Fibroblast of skin of left quadriceps (primary cell): ENCODE measurements at places on chromosomes 11 and 22.

DNA sequence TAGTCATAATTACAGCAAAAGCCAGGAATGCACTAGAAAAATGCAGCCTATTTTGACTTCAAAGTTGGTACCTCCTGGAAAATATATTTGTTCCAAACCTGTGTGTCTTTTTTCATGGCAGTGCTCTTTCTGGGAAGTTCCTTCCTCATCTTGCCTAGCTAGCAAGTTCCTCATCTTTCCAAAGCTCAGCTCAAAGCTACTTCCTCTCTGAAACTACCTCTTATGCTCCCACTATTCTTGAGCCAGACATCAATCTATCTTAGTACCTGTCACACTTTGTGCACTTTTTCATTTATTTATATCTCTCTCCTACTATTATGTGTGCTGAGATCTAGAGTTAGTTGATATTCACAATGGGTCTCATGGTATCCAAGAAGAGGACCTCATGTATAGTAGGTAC is 191.6 kb upstream of the CCDC90B start:
- no peak for DNase-seq

DNA sequence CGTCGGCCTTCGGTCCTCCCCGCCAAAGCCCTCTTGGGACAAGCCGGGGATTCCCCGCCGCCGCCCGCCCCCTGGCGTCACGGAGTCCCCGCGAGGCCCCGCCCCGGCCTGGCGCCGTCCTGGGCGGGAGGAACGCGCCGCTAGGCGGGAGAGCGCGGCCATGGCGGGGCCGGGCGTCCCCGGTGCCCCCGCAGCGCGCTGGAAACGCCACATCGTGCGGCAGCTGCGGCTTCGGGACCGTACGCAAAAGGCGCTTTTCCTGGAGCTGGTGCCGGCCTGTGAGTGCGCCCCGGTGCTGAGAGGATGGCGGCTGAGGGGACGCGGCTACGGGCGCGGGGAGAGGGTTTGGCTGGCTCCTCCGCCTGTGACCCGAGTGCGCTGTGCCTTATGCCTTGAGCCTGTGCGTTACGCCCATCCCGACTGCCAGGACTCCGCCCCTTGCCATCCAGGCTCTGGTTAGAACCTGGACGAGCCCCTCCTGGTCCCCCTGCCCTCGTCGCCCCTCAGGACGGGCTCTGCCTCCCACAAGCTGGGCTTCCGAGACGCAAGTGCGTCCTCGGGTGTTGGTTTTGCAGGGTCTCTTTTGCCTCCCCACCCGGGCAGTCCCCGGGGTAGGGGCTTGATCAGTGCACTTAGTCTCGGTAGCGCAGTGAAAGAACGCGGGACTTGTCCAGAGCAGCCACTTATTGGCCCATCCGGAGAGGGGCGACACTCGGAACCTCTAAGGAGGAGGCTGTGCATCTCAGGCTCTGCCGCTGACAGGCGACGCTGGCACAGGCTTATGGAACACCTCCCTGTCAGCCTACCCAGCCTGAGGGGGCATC is at the start of gene ATG16L2:
TSS of gene ATG16L2 (plus strand) at position 126 of the 824 bp plus-strand sequence. CDS start at position 161, 35 bp downstream.
- DNase-seq: peak; percentile 57

DNA sequence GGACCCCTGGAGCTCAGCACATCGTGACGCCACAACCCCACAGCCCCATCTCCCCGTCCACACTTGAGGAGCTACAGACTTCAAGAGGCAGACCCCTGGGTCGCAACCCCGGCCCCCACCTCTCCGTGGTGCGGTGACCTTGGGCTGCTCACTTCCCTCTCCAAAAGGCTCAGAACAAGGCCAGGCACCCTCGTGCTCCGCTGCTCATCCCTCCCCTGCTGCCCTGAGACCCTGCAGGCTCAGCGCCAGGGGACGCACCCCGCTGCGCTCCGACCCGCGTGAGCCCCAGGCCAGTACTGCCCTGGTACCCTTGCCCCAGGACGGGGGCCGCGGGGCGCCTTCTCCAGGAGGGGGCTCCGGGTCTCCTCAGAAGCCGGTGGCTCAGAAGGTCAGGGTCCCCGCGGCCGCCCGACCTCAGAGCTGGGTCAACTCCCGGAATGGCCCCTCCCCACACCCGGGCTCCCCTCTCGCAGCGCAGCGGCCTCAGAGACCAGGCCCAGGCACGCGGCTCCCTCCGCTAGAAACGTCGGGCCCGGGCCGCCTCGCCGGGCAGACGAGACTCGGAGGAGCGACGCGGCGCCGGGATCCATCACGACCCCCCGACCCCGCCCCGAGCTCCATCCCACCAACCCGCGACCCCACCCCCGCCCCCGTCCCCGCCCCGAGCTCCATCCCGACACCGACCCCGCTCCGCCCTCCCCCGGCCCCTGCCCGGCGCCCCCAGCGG is 563 bp downstream of the GATD1 start:
- DNase-seq: no peak

- DNase-seq: no peak
Measured at GRCh38 chr11:2094354-2095197, 44.6 kb downstream of the IGF2 start.

DNA sequence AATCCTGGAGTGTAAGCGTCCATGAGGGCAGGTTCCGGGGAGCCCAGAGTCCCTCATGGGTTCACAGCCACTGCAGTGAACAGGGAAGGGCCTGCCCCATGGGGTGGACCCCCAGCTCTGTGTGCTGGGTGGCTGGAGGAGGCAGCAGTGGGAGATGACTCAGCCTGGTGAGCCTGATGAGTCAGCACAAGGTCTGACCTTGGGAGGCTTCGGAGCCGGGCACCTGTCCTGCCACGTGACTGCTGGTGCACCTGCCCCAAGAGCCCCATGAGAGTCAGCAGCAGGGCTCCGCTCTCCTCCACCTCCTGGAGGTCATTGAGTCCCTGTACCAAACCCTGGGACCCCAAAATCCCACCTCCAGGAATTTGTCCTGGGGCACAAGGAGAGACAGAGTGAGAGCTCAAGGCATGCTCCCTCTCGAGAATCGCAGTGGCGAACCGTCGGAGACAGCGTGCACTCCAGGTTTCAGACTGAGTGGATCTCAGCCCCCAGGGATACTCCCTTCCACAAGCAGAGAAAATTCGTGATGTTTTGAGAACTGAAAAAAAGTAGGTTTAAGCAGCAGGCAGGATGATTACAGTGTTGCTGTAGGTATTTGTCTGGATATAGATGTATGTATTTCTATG is 1221.7 kb downstream of the BRD1 start:
- DNase-seq: no peak

DNA sequence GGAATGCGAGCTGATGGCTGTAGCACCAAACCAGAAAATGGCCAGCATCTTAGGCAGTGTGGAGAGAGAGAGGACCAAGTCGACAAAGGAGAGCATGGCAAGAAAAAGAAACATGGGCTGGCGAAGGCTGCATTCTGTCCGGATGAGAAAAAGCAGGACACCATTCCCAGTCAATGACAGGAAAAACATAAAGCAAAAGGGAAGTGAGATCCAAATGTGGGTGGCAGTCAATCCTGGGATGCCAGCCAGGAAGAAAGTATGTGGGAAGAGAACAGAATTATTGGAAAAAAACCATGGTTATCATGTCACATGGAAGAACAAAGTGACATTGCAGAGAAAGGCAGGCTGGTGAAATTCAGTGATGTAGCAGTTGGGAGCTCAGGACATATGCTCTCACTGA is 36.9 kb upstream of the OR56A1 start:
- DNase-seq: no peak

DNA sequence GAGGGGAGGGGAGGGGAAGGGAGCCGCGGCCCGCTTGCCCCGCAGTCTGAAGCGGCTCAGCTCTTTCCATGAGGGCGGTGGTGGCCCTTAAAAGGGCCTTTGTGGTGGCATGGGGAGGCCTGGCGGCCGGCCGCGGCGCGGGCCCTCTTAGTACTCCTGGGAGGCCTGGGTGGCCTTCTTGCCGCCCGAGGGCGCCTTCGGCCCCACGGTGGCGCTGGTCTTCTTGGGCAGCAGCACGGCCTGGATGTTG is 6.9 kb downstream of the DPAGT1 start:
- DNase-seq: no peak

DNA sequence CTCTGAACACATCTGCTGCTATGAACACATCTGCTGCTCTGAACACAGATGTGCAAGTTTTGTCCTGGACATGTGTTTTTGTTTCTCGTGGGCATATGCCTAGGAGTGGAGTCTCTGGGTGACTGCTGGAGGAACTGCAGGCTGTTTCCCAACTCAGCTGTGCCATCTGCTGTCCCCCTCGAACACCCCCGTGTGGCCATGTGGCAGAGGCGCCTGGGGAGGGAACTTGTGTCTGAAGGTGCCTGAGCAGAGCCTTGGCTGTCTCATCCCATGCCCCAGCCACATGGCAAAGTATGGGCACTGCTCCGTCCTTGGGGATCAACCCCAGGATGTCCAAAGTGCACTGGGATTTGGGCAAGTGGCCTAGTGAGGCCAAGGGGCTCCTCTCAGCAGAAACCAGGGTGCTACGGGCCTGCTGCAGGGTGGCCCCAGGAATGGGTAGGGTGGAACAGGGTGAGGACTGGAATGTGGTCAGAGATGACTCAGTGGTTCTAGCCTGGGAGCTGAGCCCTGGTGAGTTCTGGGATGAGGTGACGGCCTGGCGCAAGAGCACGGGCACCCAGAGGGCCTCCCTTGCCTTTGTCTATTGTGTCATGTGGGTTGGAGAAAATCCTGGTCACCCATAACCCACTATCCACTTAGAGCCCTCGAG is 14.7 kb downstream of the GATD1 start:
- peak; percentile 18 for DNase-seq

- no peak for DNase-seq
Measured at GRCh38 chr11:4059424-4059823, 35.2 kb upstream of the RRM1 start.

DNA sequence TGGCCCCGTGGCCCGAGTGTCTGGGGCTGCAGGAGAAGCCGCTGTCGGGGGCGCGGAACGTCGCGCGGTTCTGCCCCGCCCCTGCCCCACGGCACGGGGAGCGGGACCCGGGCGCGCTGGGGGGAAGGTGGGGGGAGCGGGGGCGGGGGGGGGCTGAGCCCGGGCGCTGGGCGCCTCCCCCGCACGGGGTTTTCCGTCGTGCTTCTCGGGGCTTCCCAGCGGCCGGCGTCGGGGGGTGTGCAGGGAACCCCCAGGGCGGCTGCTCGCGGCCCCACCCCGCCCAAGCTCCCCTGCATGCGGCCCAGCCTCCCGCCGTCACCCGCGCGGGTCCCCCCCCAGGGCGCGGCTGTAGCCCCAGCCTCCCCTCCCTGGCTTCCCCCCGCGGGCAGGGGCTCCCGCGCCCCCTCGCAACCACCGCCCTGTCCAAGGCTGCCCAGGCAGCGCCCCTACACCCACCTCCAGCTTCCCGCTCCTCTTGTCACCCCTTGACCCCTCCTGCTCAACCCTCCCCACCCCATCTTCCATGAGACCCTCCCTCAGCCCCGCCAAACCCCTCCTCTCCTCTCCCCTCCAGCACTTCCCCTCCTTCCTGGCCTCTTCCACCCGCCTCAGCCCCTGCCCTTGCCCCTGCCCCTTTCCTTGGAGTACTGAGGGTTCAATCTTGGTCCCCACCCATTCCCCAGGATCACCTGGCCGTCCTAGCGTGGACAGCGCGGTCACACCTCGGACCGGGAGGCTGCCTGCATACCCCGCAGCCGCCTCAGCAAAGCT is 1.7 kb downstream of the IL17REL start:
- DNase-seq: no peak

GRCh38 chr11:123406441-123407129 is 23.5 kb upstream of the GRAMD1B start:
- no peak for DNase-seq

DNA sequence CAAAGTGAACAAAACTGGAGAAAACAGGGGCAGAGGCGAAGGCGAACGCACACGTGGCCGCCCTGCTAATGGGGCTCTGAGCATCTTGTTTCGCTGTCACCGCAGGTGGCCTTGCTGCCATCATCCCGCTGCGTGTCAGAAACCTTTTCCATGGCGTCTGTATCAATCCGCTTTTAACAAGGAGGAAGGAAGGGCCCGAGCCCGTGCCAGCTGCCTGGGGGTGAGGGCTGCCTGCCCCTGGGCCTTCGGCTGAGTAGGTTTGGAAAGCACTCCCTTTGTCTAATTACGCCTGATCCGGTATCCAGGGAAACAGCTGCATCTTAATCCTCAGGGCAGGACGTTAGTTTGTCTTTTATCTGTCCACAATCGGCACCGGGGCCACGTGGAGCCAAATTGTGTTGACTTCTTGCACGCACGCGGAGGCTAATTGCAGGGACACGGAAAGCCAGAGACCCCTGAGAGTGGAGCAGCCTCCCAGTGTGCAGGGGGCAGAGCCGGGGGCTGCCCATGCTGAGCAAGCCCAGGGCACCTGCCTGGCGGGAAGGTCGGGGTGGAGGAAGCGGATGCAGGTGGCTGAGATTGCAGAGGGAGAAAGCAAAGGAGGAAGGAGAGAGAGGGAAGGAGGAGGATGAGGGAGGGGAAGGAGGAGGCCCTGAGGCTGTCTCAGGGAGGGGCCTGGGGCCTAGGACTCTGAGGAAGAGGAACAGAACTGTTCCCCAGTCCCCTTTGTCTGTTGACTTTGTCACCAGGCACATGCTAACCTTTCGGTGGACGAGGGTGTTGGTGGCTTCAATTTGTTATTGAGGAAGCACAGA is 19.2 kb upstream of the TH start:
- DNase-seq: no peak

DNA sequence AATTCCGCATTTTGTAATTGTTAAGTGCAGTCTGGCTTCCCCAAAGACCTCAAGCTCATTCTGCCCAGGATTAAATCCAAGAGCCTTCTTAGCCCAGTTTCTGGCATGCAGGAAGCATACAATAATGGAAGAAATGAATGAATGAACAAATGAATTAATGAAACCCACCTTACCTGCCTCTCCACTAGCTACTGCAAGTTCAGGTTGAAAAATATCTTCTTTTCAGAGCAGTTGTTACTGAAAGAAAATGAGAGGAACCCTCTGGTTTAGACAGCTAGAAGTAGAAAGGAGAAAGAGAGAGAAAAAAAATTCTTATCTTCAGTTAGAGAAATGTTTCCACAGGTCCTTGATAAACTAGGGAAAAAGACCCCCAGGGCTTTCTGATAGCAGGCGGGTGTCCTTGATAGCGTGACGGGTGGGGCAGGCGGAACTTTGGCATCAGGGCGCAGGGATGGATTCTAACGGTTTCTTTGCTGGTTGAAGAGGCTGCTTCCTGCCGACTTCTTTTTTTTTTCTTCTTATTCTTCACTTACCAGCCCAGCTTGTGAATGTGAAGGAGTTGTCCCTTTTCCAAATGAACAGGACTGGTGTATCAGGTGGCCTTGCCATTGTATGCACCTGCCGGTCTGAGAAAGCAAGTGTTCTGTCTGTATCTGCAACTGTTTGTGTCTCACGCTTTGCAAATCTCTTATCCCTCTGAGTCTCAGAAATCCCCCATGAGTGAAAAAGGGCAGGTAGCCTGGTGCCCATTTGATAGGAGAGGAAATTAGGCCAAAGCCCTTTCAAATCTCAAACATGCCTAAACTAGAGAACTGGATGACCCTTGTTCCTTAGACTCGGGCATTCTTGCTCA is 10.0 kb downstream of the LMO2 start:
- DNase-seq: no peak

GRCh38 chr11:31804312-31805036 is 6.6 kb downstream of the PAX6 start:
- no peak for DNase-seq

GRCh38 chr11:121904148-121904547 is 211.9 kb downstream of the BLID start:
- DNase-seq: no peak

DNA sequence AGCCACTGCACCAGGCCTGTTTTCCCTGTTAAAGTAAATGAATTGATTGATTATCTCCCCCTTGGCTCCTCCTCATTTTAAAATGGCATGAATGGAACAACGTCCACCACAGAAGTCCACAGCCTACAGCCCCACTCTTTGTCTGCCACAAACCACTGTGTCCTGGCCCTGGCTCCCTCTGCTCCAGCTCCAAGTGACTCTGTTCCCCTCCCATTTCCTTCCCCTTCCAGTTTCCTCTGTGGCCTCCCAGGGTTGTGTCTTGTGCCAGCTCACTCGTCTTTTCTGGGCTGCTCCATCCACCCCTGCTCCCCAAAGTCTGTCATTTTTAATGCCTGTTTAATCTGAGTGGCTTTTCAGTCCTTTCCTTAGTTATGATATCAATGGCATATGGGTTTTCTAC is 52.4 kb upstream of the CD5 start:
- DNase-seq: no peak
